CMK (cell line): ENCODE measurements at places on chromosomes 12 and 14.

GRCh38 chr12:56296295-56296694, 3.8 kb downstream of the CS start:
- no peak for DNase-seq

- DNase-seq = no peak
Observed at GRCh38 chr12:39157696-39158342, 252.4 kb upstream of the CPNE8 start.

GRCh38 chr14:79281244-79282152, 929.8 kb downstream of the DIO2 start:
- DNase-seq = no peak

GRCh38 chr12:66636771-66637170, 42.1 kb downstream of the GRIP1 start:
- no peak for DNase-seq

DNA sequence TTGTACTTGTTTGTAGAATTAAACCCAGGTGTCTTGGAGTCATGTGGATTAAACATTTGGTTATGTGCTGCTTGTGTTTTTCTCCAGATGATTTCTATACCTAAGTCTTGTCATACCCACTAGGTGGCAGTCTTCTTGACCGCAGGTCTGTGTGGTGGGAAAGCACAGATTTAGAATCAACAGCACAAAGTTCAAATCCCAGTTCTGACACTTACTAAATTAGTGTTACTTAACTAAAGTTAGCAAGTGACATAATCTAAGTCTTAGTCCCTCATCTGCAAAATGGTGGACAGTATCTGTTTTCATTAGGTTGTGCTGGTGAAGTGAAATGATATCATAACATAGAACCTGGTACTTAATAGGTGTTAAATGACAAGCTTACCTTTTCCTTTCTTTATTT, 151.0 kb upstream of the ARHGAP5 start:
- DNase-seq = no peak

GRCh38 chr14:23632461-23633159, 3.6 kb upstream of the DHRS2 start:
- DNase-seq = no peak

DNA sequence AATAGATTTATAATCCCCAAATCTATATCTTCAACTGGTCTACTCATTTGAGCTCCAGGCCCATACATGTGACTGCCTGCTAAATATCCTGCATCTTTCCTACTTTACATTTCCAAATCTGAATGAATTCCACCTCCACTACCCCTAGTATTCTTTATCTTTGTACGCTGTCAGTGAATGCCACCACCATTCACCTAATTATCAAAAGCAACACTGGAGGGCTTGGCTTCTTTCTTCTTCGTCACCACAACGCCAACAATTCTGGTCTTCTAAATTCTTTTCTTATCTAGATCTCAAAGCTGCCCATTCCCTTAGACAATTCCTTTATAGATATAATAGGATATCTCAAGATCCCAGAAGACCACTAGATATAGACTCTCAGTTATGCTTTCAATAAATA, 47.1 kb upstream of the ADAMTS20 start:
- DNase-seq = no peak

- no peak for DNase-seq
Observed at GRCh38 chr12:4723226-4723625, 3.0 kb downstream of the GALNT8 start.
